ENCODE measurements at places on chromosomes 1 and 21. TPM values are rescaled to one million over a fixed set of nuclear protein-coding genes. Genes with fewer than 3 reads are reported as not detected.

- H3K27me3 ChIP-seq = no peaks in the 10 kb centered on the region
- peak; percentile 11 for DNase-seq
- no peaks in the 10 kb centered on the region for H3K36me3 ChIP-seq
- H3K27ac ChIP-seq = no peak overlapping the region
These were observed 49.9 kb downstream of the WNT9A start for GRCh38 chr1:227897704-227898438.

- H3K4me3 ChIP-seq = no peak overlapping the region
- no peak overlapping the region for H3K27ac ChIP-seq
These were observed 31.9 kb upstream of the KCNA2 start for GRCh38 chr1:110638058-110638457.

GRCh38 chr1:226635456-226635941, 86.9 kb downstream of the STUM start:
- H3K27ac ChIP-seq = peak overlapping the region; percentile 66
- peaks cover 76% of the 10 kb centered on the region for H3K36me3 ChIP-seq
- H3K27me3 ChIP-seq = no peaks in the 10 kb centered on the region
- peaks cover 82% of the 10 kb centered on the region for H3K4me1 ChIP-seq

GRCh38 chr1:240712014-240712731, 100.2 kb upstream of the GREM2 start:
- H3K4me1 ChIP-seq = no peaks in the 10 kb centered on the region
- no peak overlapping the region for H3K4me3 ChIP-seq
- no peaks in the 10 kb centered on the region for H3K27me3 ChIP-seq
- H3K27ac ChIP-seq = no peak overlapping the region

Gene B4GALT2
- total RNA-seq = 8.1 TPM
